Cortex of kidney (tissue), 1 donor: ENCODE measurements at places on chromosomes 6 and 20.

DNA sequence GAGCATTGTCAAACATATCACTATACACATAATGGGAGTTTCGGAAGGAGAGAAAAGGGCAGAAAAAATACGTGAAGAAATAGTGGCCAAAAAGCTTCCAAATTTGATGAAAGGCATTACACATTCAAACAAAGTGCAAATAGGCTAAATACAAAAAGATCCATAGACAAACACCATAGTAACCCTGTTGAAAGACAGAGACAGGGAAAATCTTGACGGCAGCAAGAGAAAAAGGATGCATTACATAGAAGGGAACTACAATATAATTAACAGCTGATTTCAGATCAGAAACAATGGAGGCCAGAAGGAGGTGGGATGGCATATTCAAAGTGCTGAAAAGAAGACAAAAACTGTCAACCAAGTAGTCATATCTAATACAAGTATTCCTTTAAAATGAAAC is 170.8 kb downstream of the MRPL14 start:
- DNase-seq: no peak

DNA sequence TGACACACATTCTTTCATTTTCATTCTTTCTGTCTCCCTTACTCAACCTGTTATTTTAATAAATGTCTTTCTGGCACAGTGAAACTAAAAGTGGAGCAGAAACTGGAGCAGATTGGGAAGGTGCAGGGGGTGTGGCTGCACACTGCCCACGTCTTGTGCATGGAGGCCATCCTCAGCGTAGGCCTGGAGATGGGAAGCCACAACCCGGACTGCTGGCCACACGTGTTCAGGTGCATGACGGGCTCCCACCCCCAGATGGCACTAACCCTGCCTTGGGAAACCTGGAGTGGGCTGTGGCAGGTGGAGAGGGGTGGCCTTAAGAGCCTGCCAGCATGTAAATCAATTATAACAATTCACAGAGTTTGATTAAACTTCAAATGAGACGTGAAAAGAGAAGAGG is 71.4 kb upstream of the PBOV1 start:
- no peak for DNase-seq

DNA sequence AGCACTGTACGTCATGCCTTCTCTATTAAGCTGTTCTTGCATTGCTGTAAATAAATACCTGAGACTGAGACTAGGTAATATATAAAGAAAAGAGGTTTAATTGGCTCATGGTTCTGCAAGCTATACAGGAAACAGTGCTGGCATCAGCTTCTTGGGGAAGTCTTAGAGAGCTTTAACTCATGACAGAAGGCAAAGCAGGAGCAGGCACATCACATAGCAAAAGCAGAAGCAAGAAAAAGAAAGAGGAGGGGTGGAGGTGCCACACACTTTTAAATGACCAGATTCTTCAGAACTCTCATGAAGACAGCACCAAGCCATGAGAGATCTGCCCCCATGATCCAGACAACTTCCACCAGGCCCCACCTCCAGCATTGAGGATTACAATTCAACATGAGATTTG is 30.1 kb downstream of the CYB5R4 start:
- no peak for DNase-seq

- DNase-seq: no peak
Observed at GRCh38 chr6:123529843-123530242, 106.9 kb downstream of the TRDN start.

DNA sequence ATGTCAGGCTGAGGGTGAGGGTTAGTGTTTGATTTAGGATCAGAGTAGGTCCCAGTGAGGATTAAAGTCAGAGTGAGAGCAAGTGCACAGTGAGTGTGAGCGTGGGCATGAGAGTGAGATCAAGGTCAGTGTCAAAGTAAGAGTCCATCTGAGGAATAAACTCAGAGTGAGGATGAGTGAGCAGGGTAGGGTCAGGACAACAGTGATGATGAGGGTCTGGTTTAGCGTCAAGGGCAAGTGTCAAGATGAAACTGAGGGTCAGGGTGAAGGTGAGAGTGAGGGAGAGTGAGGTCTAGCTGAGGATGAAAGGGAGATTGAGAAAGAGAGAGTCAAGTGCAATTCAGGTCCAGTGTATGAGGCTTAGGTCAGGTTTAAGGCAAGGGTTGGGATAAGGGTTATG is 7.7 kb upstream of the ZNF343 start:
- no peak for DNase-seq
